ENCODE measurements at places on chromosomes 1 and 21.

GRCh38 chr1:99600782-99601181, 45.1 kb upstream of the PALMD start:
- DNase-seq, result no peak

GRCh38 chr1:151809985-151810556, 4.9 kb upstream of the LINGO4 start:
- no peak for DNase-seq

DNA sequence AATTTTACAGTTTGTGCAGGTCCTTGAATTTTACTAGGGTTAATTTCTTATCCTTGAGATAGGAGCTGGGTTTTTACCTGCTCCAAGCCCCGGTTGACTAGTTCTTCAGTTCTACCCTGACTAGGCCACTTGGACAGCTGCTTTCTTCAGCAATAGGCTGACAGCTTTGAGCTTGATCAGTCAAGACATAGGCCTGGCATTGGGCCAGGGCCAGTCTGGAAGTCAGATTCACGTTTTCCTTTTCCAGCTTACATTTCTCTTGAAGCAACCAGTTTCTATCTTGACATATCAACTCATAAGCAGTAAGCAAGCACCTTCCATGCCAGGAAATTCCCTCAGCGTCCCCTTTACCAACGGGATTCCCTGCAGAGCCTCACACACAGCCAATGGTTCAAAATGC, 63.7 kb upstream of the AJAP1 start:
- DNase-seq, result no peak

DNA sequence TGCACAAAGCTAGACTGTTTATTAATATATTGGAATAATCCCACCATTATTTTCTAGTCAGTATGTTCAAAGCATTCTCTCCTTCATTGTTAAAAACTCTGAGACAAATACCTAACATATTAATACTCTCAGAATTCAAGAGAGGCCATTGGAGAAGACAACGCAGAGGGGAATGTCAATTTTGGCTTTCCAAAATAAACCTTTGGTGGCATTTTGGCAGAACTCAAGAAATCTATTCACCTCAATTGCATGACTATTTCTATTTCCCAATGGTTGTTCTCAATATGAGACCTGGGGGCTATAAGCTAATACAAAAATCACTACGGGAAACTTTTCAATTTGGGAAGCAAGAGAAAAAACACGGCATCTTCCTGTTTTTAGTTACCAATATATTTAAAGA, 58.5 kb downstream of the RUSC1 start:
- no peak for DNase-seq

GRCh38 chr1:228416217-228416933, at the start of gene TRIM17:
Gene TRIM17 (minus strand): TSS chr1:228416861. CDS start chr1:228415072, 1,789 bp downstream.
- no peak for DNase-seq

- DNase-seq, result peak; percentile 14
Measured at GRCh38 chr1:154819628-154820590, 50.2 kb downstream of the KCNN3 start.

DNA sequence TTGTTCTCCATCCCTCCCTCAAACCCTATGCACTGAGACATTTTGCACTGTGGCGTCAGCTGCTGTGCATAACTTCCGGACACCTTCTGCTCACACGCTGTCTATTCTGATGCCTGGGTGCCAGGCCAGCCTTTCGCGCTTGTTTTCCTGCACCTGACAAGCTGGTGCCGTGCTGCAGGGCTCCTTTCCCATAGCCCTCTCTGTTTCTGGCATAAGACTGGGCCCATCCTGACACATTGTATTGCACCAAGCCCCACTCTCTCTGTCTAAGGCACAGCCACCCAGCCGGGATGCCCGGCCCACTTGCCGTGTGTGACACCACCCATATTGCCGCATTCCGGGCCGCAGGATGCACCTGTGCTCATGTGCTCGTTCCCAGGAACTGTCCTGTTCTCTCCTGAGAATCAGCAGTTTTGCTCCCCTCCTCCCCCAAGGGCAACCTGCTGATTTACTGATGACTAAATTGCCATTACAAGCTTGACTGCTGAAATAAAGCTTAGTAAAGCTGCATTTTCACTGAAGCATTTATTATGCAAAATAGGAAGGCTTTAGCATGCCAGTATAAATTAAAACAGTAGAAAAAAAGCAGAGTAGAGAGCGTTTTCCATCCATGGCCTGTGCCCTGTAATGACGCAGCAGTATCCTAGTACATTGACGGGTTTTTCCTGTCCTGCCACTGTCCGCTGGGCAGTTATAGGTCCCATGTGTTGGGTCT, 88.0 kb downstream of the CD247 start:
- DNase-seq, result no peak

GRCh38 chr1:11252538-11252937, 9.8 kb downstream of the MTOR start:
- no peak for DNase-seq

DNA sequence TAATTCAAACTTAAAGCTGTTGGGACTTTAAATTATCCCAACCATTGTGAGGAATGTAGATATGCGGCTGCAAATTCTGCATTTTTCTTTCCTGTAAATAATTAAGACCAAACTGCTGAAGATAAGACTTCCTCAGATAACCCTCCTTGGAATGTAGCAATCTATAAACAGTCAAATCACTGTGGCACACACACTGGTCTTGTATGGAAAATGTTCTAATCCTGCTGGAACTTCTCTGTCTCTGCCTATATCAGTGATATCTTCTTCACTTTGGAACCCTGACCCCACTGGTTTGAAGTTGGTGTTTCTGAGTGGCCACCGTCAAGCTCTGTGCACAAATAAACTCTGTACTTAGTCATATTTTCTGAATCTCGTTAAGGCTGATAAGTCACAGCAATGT, 32.9 kb downstream of the HSF2BP start:
- DNase-seq, result no peak
